ENCODE measurements at places on chromosomes 7 and 10.

DNA sequence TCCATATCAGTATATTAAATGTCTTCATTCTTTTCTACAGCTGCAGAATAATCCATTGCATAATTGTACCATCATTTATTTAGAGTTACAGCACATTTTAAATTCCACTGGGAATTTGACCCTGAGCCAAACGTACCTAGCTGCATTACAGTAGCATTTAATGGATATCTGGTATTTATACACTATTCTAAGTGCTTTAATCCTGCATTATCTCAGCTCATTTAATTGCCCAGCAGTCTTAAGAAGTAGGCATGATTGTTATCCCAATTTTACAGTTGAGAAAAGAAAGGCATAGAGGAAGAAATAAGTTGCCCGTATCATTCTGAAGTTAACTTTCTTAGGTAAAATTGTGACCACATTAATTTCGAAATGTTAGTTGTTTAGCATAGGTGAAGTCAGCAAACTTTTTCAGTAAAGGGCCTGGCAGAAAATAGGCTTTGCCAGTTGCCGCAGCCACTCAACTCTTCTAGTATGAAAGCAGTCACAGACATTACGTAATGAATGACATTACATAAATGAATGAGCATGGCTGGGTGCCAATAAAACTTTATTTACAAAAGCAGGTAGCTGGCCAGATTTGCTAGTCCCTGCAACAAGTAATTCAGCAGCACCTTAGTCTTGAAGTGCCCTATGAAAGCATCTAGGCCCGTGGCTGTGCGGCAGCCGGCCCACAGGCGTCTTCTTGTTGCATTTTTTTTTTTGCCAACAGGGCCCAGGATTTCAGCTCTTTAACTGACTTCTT is 30.0 kb downstream of the GUSB start:
- no peak for DNase-seq

GRCh38 chr7:30276203-30276900 is 8.0 kb upstream of the ZNRF2 start:
- DNase-seq: no peak

GRCh38 chr10:15754937-15755336 is 35.2 kb upstream of the ITGA8 start:
- DNase-seq: no peak

GRCh38 chr7:70700941-70701425 is 431.0 kb upstream of the GALNT17 start:
- DNase-seq: no peak

DNA sequence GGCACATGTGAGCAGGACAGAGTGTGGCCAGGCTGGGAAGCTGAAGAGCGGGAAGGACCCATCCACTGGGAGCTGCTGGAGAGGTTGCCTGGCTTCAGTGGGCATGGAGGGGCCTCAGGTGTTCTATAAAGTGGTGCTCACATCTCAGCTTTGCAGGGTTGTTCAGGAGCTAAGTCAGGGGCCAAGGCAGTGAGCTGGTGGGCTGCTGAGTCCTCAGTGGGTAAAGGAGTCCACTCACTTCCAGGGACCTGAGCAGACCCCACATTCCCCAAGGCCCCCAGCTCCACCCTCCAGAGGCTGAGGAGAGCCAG is 28.8 kb upstream of the C10orf53 start:
- no peak for DNase-seq

GRCh38 chr10:131556897-131557495 is 245.5 kb upstream of the TCERG1L start:
- no peak for DNase-seq

GRCh38 chr10:106780632-106781031 is 383.9 kb downstream of the SORCS1 start:
- DNase-seq: no peak

DNA sequence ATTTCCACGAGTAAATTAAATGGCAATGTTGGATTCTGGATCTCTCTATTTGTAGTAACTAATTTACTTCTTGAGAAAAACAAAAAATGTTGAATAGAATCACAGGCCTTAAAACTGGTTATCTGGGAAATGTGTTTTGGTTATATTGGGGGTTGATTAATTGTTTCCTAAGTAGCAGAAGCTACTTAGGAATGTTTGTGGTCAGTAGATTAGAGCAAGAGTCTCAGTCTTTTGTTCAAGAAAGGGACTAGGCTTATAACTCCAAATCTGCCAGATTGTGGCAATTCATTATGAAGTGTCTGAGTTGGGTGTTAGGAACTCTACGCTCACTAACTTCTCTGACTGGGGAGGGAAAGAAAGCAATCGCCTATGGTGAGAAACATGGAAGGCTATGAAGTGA is 244.3 kb upstream of the PHYHIPL start:
- no peak for DNase-seq

- DNase-seq: no peak
Measured at GRCh38 chr10:114856544-114857287, 35.1 kb downstream of the FHIP2A start.

GRCh38 chr10:122188706-122189105 is 82.4 kb upstream of the BTBD16 start:
- no peak for DNase-seq

GRCh38 chr7:28237363-28237762 is 56.8 kb upstream of the JAZF1 start:
- no peak for DNase-seq

GRCh38 chr10:1869861-1870260 is 132.5 kb upstream of the ADARB2 start:
- DNase-seq: no peak

- DNase-seq: no peak
Measured at GRCh38 chr10:71660313-71660712, 59.3 kb downstream of the C10orf105 start.

DNA sequence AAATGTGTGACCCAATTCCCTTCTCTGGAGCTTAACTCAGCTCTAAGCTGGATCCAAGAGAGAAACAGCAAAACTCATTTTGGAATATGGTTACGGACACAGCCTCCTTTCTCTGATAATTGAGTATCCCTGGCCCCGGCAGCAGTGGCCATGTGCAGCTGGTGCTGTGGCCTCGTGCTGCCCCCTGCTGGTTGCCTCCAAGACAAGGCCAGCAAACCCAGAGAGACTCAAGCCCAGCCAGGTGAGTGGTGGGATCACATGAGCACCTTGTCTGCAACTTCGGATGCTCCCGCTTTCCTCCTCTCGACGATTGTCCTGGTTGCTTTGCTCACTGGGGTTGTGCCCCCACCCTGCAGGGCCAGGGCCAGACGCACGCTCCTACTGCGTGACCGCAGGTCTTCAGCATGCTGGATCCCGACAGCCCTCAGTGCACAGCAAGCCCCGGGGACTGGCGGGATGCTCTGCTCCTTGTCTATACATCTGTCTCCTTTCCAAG is 19.4 kb downstream of the SFTPD start:
- DNase-seq: peak; percentile 37

DNA sequence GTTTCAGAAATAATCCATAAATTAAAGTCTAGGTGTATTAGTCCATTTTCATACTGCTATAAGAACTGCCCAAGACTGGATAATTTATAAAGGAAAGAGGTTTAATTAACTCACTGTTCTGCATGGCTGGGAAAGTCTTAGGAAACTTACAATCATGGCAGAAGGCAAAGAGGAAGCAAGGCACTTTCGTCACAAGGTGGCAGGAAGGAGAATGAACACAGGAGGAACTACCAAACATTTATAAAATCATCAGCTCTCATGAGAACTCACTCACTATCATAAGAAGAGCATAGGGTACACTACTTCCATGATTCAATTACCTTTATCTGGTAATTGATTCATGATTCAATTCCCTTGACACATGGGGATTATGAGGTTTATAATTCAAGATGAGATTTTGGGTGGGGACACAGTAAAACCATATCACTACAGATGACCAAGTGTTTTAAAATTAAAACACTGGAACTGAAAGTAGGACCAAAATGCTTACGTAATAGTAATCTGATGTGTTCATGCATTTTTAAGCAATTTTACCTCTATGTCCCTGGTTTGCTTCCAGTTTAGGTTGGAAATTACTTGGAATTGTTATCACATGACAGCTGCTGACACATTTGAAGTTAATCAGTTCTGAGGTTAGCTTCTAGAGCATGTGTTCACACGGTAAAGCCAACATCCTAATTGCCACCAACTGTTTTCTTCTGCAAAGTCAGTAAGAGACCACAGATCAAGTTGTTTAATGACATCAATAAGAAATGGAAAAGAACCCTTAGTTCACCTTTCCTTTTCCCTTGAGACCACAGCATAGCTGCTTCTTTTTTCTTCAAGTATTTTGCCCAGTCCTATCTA is 48.4 kb upstream of the SEMA3C start:
- no peak for DNase-seq

GRCh38 chr10:98294270-98294627 is 26.3 kb upstream of the LOXL4 start:
- DNase-seq: no peak

DNA sequence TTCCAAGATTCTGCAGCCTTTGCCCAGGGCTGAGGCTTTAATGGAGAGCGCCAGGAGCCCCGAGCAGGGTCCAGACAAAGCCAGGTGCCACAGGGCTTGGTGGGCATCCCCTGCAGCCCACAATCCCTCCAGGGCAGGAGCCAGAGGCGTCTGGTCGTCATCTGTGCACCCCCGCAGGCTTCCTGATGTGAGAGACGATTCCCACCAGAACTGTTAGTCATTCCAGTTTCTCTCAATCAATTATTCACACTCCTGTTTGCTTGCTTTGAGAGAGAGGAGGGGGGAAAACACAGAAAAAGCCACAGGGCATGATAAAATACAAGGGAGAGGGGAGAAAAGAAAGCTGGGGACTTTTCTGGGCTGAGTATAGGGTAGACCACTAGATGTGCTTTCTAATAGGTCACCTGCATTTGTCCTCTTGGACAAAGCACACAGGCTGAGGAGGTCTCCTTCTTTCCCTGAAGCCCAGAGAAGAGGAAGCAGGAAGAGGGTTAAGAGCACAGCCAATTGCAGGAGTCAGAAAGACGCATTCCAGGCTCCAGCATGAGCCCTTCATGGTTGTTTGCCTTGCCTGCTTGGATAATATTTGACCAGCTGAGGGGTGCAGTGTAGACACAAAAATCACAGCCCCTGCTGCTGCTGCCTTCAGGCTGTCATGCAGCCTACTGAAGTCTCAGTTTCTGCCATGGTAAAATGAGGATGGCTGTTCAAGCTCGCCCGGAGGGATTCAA is 194.4 kb downstream of the PLXNA4 start:
- DNase-seq: no peak

GRCh38 chr7:30371321-30371720 is 86.9 kb downstream of the ZNRF2 start:
- no peak for DNase-seq

Measured in left renal cortex interstitium (tissue), 4 donors.